ENCODE measurements at places on chromosomes 5 and 9.

DNA sequence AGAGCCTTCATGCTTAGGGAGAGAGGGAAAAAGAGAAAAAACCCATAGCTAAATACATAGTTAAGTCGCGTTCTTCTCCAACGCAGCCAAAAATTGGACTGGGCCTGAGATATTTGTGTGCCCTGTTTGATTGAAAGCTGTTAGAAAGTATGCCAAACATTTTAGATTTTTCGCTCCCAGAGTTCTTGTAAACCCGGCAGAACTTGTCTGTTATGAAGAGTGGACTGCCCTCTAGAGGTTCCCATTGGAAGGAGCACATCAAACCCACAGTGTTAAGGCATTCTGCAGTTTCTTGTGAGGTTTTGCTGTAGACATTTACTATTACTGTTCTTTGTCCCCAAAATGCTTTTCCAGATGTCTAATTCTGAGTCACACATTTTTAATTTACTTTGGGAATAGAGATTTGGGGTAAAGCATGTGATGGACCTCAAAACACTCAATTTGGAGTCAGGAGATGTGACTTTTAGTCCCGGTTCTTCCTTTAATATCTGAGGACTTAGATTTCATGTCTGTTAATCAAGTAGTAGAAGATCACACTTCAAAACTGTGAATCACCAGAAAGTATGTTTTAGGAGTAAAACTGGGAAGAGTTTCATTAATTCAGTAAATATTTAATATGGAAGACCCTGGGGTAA, 96.6 kb downstream of the PCSK1 start:
- peak; percentile 17 for DNase-seq

- no peak for DNase-seq
These were observed 109.8 kb downstream of the HMHB1 start for GRCh38 chr5:143921525-143922311.

GRCh38 chr9:15180124-15180523, 126.9 kb downstream of the TTC39B start:
- DNase-seq, result no peak

DNA sequence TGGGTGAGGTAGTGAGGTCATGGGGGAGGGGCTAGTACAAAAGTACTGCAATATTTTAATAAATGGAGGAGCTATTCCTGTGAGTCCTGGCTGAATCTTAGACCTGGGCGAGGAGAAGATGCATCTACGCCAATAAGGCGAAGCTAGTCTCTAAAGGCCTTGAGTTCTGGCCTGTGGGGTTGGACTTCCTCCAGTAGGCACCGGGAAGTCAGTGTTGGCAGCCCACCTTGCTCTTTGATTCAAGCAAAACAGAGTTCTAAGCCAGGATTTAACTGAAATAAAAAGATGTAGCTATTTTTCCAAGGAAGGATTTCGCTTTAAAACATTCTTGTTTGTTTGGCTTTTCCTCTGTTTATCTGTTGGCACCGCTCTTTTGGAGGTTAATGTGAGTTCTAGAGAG, 244.6 kb downstream of the KIF4B start:
- DNase-seq, result no peak

DNA sequence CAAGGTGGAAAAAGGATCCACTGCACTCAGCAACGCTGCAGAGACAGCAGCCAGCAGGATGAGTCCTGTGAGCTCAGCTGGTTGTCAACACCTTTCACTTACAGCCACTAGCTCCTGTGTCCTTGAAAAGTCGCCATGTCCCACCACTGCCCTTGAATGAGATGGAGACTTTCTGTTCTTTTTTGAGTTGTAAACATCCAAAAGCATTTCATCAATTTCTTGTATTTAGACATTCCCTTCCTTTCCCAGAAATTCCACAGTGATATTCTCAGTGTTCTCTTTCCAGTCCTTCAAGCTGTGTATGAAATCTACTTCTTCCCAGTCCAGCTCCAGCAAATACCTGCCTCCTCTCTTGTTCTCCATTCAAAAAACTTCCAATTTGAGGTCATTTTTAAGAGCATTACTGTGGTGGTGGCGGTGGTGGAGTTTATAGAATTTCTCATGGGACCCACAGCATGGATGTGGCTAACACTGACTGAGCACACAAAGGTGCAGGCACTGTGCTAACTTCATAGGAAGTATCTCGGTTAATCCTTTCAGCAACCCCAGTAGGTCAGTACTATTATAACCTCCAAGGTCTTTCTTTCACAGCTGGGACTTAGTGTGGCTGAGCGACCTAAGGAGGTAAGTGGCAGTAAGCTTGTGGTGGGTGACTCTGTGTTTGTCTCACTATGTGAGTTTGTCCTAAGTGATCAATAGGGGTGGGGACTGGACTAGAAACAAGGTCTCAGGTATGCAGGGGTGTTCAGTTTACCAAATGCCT, 15.0 kb upstream of the GPX3 start:
- no peak for DNase-seq

DNA sequence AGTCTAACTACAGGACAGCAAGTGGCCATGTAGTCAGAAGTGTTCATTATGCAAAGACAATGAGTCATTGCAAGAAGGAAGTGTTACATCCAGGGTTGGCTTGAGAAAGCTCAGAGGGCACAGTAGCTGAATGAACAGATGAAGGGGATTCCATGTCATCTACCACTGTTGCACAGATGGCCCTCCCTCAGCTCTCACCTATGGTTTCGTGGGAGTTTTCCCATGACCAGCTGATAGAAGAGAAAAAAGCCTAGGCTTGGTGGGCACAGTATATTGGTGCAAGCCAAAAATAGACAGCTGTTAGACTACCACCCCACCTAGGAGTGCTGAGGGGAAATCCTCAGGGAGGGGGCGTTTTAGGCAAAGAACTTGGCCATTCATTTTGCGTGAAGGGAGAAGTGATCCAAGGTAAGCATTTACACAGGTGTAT, 217.0 kb downstream of the DMRT2 start:
- DNase-seq, result no peak

DNA sequence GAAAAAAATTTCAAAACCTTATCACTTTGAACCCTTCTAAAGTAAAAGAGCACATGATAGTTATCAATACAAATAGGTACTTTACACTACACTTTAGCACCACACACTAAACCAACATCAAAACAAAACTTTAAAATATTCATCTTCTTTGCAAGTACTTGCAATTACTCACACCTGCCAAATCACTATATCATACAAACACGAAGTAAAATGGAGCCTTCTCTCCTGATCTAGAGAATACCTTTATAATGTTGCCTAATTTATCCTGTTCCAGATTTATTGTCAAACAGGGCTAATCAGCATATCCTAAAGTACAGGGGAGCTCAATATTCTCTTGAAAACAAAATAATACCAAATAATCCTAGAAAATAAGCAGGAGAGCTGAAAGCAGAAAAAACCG, 3.0 kb downstream of the RNF145 start:
- no peak for DNase-seq

GRCh38 chr9:130681769-130682420, 11.7 kb upstream of the EXOSC2 start:
- DNase-seq, result no peak

- no peak for DNase-seq
These were observed 105.6 kb upstream of the DAPK1 start for GRCh38 chr9:87392086-87392485.

DNA sequence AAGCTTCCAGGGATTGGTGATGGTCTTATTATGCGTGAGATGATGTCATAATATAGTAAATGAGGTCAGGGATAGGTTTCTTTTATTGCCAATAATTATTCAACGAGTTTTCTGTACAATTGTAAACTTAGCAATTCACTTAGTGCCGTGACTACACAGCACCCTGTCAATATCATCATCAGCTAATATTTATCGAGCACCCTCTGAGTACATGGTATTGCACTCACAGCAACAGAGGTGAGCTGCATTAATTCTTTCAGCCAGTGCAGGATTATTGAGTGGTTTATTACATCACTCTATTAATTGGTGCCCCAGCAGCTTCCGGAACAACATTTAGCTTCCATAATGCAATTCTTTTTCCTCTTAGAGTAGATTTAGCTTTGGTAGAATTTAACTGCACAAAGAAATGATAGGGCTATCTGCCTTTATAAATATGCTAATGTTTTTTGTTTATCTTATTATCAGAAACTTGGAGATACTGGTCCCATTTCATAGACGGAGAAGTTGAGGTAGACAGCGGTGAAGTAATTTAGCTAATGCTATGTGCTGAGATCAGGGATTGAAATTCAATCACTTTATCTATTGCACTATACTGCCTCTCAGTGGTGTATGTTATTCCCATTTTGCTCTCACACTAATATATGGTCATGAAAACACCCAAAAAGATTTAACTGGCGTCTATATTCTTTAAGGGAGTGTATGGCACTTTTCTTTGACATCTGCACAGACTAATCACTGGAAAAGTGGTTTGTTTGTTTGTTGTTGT, 726.1 kb upstream of the WWC1 start:
- no peak for DNase-seq

GRCh38 chr9:72400866-72401265, 35.9 kb upstream of the ZFAND5 start:
- DNase-seq, result no peak

GRCh38 chr5:10324518-10325370, 17.0 kb upstream of the CMBL start:
- DNase-seq, result no peak

DNA sequence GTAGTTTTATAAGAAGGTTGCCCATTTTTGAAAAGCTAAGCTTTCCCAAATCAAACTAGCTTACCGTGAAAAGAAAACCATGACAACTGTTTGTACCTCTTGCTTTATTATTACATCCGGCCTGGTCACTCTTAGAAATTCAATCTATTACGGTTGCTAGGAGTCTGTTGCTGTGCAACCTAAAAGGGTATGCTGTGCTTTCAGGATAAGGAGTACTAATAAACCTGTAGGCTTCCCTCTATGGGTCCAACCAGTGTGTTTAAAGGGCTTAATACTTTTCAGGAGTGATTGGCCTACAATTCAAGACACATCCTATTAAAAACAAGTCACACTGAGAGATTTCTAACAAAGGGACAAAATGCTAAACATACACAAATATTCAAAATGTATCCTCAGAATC, 27.1 kb downstream of the RFX3 start:
- DNase-seq, result no peak

- DNase-seq, result no peak
These were observed 72.2 kb upstream of the CDK20 start for GRCh38 chr9:88046542-88046941.

DNA sequence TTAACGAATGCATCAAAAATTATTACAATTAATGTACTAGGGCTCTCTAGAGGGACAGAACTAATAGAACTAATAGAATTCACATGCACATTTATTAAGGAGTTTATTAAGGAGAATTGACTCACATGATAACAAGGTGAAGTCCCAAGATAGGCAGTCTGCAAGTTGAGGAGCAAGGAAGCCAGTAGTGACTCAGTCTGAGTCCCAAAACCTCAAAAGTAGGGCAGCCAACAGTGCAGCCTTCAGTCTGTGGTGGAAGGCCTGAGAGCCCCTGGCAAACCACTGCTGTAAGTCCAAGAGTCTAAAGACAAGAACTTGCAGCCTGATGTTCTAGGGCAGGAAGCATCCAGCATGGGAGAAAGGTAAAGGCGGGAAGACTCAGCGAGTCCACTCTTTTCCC, 633.8 kb downstream of the SEMA5A start:
- no peak for DNase-seq

DNA sequence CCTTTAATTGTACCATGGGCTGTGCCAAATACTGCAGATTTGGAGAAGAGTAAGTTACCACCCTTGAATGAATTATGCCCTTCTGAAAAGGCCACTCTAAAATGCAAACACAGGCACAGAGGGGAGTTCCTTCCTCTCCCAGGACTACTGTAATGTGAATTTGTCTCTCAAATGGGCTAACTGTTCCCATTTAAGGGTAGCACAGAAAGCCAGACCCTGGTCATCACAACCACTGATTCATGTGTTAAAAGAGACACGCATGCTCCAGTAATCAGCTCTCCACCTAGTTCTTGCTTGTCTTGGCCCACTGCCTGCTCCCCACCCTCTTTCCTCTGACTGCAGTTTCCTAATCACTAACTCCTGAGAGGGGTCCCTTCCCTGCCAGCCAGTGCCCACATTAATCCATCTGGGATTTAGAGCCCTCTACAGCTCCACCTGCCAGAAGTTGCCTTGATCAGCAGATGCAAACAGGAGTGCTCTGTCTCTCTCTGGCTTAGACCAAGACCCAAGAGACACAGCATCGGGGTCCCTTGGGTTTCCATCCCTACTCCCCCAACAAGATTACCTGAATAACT, 382.4 kb downstream of the TMEM167A start:
- DNase-seq, result no peak
